Stimulated activated CD8-positive, alpha-beta memory T cell treated with anti-CD3 and anti-CD28 coated beads, Interleukin-7, amount 100 ng/mL, for 24 hours (primary cell): ENCODE measurements at places on chromosomes 3 and 15.

GRCh38 chr3:18398448-18398847 is 26.7 kb downstream of the SATB1 start:
- DNase-seq, result no peak

DNA sequence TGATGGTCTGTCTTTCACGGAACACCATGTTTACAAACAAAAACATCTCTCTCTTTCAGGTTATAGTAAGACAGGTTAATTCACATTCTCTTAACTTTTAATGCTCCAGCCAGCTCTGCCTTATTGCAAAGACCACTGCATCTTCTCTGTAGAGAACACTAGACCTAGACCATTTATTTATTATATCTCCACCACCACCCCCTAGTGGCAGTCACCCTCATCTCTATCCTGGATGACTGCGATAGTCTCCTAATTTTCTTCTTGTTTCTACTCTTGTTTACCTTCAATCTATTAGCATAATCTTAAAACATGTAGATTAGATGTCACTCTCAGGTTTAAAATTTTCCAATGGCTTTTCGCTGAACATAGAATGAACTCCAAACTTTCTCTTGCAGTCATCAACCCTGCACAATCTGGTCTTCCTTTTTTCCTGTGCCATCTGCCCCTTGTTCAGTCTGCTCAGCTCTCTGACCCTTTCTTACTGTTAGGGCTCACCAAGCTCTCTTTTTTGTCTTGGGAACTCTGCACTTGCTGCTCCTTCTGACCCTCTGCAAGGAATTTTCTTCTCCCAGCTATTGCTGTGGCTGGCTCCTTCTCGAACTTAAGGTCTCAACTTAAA is 155.6 kb downstream of the SQOR start:
- no peak for DNase-seq

DNA sequence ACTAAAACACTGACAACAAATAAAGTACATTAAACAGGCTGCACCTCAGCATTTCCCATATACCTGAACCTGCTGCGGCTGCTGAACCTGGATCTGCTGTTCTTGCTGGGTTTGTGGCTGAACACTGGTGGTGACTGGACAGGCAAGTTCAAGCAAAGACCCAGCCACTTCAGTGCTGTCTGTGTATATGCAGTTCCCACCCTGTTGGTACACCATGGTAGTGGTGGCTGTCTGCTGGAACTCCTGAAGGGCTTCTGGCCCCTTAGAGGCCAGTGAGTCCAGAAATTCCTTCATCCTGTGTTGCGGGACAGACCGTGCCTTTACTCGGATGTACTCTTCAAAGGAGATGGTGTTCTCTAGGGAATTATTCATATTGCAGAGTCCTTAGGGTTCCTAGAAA is 17.2 kb downstream of the QRICH1 start:
- DNase-seq, result no peak

- DNase-seq, result no peak
These were observed 104.9 kb upstream of the EOMES start for GRCh38 chr3:27827041-27827440.

- DNase-seq, result no peak
These were observed 204.3 kb upstream of the UBE3A start for GRCh38 chr15:25643120-25643519.

- DNase-seq, result no peak
These were observed 53.3 kb upstream of the SLC6A11 start for GRCh38 chr3:10762611-10763247.

DNA sequence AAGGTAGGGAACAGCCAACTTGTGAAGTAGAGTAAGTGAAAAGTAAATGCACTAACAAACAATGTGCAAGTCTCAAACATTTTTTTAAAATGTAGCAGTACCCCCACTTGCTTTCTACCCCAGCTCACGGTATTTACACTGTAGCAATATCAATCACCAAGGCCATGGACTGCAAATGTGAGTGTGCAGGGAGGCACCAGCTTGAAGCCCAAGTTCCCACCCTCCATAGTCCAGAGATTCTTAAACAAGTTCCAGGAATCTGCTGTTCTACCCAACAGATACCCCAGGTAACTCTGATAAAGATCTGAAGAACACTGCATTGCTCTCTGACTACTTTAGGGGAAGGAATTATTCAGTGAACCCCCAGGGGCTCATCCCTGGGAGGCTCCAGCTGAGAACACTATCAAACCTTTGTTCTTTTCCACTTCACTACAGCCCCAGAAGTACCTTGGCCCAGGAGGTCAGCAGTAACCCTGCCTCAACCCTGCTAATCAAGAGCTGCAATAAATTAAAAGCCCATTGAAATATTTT is 86.1 kb downstream of the FOXP1 start:
- DNase-seq, result no peak

DNA sequence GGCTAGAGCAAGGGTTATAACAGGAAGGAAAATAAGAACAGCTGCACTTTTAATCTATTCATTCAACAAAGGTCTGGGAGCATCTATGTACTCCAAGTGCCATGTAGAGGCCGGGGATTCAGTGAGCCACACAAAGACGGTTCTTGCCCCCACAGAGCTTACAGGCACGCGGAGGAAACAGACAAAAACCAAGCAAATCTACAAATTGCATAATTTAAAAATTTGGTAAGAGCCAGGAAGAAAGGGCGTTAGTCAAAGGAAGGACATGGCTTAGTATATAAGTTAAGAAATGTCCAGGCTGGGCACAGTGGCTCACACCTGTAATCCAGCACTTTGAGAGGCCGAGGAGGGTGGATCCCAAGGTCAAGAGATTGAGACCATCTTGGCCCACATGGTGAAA is 10.4 kb upstream of the GREM1 start:
- DNase-seq, result no peak

GRCh38 chr3:169387751-169388696 is 275.5 kb downstream of the MECOM start:
- DNase-seq, result no peak

DNA sequence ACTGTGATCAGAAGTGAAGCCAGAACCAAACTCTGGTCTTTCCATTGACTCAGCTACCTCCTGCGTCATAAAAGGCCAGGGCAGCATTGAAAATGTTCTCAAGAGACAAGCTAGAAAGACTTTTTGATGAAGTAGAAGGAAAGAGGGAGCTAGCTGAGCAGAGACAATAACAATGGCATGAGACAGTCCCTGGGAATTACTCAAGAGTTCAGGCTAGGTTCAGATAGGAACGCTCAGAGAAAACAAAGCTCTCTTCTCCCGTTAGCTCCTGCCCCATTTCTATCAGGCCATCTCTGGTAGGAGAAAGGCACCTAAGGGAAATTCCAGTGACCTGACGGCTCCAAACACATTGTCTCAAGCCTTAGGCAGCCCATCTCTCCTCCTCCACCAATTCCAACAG is 7.0 kb upstream of the OXTR start:
- DNase-seq, result no peak

DNA sequence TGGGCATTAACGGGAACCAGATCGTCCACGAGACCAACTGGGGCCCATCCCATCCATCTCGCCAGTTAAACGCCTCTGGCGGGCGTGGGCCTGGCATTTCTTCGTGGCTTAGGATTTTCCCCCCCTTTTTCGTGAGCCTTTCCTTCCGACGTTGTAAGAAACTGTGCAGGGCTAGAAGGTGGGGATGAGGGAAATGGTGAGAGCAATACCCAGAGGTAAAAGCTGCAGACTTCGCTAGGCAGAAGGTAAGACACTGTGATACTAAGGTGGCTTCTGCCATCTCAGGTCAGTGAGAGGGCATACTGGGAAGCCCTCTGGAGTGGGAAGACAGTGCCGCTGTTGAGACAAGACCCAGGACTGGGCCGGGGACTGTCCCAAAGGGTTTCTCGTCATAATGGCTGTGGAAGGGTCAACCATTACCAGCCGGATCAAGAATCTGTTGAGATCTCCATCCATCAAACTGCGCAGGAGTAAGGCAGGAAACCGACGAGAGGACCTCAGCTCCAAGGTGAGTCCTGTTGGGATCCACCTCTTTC is 666 bp downstream of the MAPKBP1 start:
- no peak for DNase-seq

GRCh38 chr3:14703128-14703750 is 28.3 kb downstream of the C3orf20 start:
- no peak for DNase-seq

DNA sequence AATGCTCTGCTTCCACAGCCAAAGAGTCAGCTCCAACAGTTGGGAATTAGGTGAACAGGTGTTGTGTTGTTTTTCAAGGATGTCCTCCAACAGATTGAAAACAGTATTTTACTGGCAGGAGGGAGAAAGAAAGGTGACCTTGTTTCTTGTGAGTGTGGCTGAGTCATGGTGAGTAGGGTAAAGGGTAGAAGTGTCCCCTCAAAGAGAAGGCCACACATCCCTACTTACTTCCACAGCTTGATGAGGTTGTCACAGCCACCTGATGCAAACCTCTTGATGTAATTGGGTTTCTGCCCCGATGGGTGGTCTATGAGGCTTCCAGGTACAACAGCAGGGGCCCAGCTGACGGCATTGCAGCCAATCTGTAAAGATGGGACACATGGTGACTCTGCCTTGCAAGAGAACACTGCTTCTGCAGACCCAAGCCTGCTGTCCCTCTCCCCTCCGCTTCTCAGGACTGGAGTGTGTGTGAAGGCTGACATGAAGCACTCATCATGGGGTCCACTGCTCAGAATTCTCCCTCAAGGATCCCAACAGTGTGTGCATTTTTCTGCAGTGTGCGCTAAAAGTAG is 12.7 kb upstream of the GHRL start:
- no peak for DNase-seq

DNA sequence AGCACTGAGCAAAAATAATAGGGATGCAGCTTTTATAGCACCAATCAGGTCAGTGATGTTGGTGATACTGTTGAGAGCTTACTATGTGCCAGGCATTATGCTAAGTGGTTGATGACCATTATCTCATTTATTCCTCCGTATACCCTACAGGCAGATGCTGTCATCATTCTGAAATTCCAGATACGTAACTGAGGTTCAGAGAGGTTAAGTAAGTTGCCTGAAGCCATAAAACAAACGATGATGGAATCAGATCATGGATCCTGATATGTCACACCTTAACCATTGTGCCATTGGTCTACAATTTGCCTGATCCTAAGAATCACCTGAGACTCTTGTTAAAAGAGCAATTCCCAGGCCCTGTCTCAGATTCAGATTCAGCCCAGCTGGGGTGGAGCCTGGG is 49.5 kb downstream of the ST6GAL1 start:
- DNase-seq, result no peak

DNA sequence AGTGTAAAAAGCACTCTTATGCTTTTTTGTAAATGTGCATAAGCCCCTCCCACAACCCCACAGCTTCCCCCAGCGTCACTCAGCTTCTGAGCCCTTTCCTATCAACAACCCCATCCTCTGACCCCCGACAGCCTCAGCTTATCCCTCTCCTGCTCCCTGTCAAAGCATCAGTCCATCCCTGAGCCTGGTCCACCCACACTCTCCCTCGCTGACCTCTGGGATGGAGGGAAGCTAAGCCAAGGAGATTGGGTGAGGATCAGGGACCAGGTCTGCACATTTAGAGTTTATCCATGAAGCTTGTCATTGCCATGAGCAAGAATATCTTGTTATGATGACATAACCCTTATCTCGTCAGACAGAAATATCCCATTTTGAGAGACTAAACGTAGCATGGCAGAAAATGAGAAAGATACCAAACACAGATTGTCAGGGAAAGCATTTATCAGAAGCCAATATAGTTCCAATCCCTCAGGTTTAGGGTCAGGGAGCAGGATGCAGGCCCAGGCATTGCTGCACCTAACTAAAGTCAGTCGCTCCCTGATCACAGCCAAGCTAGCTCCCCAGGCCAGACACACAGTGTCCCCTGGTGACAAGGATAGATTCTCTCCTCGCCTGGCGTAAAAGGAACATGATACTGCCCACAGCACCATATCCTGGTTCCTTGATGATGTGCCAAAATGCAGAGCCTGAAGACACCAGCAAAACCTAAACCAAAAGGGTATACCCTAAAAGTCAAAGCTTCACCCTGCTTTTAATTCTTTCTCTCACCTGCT is 66.9 kb downstream of the DCLK3 start:
- no peak for DNase-seq

GRCh38 chr15:44315126-44315525 is 26.6 kb downstream of the GOLM2 start:
- DNase-seq, result no peak

DNA sequence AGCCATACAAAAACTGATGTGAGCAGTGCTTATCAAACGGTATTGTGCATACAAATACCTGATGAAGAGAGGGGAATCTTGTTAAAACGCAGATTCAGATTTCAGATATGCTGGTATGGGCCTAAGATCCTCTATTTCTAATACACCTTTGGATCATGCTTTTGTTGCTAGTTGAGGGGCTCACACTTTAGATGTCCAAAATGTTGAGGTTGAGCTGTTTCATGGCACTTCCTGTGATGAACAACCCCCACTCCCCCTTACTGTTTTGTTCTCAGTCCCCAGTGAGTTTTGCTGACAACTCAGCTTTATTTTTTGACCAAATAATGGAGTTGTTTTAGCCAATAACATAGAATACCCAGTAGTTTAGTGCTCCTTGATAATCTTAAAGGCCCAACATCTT is 53.2 kb downstream of the ROBO2 start:
- no peak for DNase-seq

DNA sequence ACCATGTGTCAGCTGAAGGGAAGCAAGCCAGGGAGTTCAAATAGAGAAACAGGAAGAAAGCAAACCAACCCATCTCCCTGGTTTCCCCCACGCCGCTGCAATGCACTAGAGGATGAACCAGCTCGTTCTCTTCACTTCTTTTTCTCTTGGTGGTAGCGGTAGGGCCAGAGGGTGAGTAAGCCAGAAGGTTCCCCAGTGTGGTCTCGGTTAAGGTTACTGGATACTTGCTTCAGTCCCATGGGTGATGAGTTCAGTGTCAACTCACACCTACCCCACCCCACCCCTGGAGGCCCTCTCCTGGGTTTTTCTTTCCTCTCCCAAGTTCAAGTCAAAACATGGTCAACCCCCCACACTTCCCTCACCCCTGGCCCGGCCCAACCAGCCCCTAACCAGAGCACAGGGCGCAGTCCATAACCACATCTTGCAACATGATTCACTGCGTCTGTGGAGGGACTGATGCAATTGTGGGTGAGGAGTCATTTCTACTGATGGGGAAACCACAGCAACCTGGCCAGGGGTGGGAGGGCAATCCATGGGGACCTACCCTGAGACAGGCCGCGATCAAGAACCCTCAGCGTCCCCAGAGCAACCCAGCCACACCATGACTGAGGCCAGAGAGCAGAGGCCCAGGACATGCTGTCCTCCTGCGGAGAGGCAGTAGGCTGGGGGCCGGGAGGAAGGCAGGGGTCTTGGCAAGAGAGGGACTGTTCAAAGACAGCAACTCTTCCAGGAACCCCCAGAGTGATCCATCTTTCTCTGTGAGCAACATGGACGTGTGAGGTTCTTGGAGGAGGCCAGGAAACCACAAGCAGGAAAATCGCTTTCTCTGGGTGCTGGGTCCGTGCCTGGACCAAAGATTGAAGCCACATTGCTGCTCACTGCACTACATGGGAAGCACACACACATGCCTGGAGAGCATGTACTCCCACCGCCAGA is 276.6 kb downstream of the UACA start:
- DNase-seq, result peak; percentile 46

GRCh38 chr15:73873889-73874511 is 636 bp downstream of the TBC1D21 start:
- DNase-seq, result no peak

- no peak for DNase-seq
These were observed 18.0 kb downstream of the MIX23 start for GRCh38 chr3:122365073-122365472.
